ENCODE measurements at places on chromosomes 2 and 18.

DNA sequence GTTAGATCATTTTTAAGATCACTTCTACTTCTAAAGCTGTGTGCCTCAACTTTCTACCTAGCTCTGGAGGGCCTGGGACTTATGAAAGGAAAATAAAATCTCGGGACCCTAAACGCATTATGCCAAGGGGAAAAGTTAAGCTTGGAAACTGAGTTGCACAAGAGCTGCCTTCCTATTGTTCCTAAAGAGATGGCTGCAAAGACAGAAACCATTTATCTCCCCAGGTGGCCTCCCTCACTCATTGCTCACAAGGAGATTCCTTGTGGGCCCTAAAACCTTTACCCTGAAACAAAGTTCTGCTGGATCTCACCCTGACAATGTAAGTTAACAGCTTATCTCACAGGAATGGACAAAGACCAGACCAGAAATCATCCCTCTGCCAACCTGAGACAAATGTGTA, 26.8 kb downstream of the TUBB6 start:
- DNase-seq, result no peak

GRCh38 chr2:199764273-199764800, 86.7 kb downstream of the FTCDNL1 start:
- no peak for DNase-seq

DNA sequence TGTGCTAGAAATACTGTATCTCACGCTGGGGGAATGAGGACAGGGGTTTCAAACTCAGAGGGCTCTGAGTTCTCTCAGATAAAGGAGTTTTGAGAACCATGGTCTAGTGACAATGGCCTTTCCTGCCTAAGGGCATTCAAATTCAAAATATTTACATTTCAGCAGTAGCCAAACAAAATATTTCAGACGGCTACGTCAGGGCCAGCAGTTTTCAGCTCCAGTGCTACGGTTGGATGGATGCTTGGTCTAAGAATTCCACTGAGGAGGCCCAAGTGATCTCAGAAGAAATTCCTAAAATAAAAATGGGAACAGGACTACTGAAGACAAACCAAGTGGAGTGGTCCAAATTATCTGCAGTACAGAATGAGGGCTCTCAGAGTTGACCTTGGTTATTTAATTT, 41.1 kb upstream of the SCG2 start:
- no peak for DNase-seq

DNA sequence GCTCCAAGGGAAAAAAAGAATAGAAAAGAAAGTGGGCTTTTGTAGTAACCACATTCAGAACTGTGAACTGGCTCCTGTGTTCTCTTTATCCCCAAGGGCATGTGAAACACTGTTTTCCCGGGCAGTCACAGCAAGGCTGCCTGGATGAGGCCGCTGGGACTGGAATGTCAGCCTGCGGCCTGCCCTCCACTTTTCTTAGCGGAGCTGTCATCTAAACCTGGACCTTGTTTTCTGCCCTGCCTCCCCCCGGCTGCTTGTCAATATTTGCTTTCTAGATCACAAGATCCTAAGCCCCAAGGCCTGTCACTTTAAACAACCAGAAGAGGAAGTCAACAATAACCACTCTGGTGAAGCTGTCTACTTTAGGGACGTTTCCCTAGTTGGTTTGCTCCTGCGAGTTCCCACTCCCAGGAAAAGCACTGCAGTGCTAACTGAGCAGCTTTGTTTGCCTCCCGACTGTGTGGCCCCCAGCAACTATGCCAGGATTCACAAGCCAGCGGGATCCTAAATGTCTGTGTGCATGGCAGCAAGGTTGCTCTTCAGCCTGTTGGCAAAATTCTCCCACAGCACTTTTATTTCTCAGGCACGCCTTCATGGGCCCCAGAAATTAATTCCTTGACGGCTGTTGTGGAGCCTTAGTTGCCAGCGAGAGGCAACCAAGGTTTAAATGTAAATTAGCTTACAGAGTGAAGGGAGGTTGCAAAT, 30.6 kb downstream of the SOWAHC start:
- DNase-seq, result no peak

GRCh38 chr2:128198656-128199055, 107.7 kb downstream of the UGGT1 start:
- DNase-seq, result no peak

- no peak for DNase-seq
Observed at GRCh38 chr2:22020091-22020742, 896.4 kb downstream of the TDRD15 start.

DNA sequence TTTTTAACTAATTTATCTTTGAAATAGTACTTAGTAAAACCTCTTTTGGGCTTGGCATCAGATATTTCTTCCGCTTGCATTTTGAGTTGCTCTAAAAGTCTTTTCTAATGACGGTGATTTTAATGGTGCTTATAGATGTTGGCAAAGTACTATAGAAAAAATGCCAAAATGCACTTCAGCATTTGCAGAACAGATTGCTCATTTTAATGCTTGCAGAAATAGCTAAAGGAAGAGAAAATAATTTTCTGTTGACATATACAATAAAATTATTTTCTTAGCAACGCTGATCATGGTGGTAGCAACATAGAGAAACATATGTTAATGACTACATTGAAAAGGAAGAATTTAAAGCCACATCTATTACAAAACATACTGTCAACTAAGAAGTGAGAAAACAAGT, 170.7 kb downstream of the STK39 start:
- no peak for DNase-seq

DNA sequence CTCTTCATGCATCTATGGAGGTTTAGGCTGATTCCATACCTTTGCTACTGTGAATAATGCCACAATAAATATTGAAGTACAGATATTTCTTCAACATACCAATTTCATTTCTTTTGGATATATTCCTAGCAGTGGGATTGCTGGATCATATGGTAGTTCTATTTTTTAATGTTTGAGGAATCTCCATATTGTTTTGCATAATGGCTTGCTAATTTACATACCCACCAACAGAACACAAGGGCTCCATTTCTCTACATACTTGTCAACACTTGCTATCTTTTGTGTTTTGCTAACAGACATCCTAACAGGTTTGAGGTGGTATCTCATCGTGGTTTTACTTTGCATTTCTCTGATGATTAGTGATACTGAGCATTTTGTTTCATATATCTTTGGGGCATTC, 253.2 kb downstream of the ZNF804A start:
- no peak for DNase-seq

Data from stimulated activated CD8-positive, alpha-beta memory T cell treated with anti-CD3 and anti-CD28 coated beads, Interleukin-7, amount 100 ng/mL, for 4 hours (primary cell).